Hypothalamus (tissue), 51 donors: ENCODE measurements at places on chromosomes 4 and X.

DNA sequence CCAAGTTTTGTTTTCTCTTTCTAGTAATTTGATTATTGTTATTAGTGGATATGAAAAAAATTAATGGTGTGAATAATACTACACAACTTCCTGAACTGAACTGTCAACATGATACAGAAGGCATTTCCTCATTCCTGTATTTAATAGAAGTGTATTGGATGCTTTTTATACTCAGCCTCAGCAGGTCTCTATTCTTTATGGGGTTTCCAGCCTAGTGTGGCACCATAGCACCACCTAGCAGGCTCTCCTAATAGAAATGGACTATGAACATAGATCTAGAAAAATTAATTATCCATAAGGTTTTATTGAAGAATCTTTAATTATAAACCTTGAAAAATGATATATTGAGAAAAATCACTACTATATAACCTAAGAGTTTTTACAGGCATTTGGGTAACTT lies 52.4 kb downstream of the GLRB start:
- DNase-seq: no peak

GRCh38 chrX:120672389-120672788 lies 42.5 kb upstream of the C1GALT1C1 start:
- no peak for DNase-seq

DNA sequence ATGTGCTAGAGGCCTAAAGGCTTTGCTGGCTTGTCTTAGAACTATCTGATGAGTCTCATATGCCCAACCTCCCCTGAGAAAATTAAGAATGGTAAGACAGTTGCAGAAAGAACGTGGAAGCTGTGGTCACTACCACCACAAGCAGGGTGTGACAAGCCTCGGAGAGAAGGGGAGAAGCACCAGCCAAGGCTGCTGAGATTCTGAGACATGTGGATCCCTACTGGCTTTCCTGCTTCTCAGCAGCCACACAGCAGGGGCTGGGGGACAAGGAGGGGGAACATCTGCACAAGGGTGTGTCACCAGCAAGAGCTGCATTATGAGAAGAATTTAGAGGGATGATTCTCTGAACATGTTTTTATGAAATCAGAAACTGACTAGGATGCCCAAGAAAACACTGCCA lies 19.4 kb downstream of the TAPT1 start:
- no peak for DNase-seq

DNA sequence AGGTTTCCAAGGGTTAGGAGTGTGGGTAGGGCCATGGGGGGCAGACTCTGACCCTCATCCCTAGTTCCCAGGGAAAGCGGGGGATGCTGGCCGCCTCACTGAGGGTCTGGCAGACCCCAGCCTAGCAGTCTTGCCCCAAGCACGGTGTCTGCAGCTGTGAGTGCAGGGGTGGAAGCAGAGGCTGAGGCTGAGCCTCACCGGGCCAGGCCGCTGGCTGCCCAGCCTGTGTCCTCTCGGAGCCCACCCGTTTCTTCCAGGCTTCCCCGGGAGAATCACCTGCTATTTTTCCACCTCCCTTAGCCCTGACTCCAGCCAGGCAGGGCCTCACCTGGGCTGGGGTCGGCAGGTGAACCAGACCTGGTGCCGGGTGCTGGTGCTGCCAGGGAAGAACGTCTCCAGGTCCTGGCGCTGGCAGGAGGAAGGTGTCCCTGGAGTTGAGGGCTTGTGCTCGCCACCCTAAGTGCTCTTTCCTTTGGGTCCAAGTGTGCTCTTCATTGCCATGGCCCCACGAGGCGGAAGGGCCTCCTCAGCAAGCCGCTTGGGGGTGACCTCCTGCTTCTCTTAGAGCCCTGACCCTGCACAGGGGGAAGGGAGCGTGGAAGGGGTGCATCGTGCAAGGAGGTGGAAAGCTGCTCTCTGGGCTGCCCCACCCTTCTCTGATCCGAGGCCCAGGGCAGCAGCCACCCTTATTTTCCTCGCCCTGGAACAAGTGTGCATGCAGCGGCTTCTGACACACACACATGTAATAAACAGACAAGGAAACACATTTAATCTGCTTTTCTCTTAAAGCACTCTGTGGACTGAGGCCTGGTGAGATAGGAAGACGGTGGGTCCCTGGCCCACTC lies 112.7 kb downstream of the FAM53A start:
- DNase-seq: no peak

- DNase-seq: no peak
These were observed 33.6 kb upstream of the MAP3K15 start for GRCh38 chrX:19548934-19549333.

DNA sequence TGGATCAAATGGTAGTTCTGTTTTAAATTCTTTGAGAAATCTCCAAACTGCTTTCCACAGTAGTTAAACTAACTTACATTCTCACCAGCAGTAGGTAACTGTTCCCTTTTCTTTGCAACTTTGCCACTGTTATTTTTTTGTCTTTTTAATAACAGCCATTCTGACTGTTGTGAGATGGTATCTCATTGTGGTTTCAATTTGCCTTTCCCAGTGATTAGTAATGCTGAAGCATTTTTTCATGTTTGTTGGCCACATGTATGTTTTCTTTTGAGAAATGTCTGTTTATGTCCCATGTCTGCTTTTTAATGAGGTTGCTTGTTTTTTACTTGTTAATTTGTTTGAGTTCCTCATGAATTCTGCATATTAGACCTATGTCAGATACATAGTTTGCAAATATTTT lies 198.8 kb downstream of the RAB28 start:
- DNase-seq: no peak

- DNase-seq: no peak
These were observed 70.9 kb upstream of the CBR4 start for GRCh38 chr4:169080981-169081380.

- DNase-seq: no peak
These were observed 304.7 kb upstream of the TAPT1 start for GRCh38 chr4:16530688-16531635.

- no peak for DNase-seq
These were observed 344.4 kb downstream of the NR3C2 start for GRCh38 chr4:148097801-148098200.

DNA sequence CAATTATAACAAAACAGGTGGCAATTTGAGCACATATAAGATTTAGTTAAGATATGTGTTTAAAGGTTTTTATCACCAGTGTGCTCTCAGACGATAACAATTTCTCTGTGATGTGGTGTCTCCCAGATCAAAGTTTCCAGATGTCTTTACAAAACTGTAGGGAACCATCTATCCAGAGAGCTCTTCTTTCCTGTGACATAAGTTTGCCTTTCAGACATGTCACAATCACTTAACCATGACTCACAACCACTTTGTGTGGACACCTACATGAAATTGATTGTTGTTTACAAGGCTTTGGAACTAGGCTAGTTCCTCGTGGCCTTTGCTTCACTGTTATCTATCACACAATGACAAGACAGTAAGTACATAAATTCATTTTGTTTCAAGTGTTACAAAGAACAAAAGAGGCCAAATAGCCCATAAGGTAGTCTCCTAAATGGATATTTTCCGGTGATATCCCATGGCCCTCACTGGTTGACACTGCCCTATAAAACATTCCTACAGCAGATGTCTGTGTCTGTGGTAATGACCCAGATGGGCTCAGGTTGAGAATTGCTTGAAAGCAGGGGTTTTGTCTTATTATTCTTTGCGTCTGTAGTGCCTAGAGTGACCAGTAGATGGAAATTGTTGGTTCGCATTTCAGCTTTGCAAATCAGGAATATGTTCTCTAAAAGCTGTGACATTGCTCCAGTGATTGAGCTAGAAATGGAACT lies 297.8 kb upstream of the FAM241A start:
- no peak for DNase-seq

DNA sequence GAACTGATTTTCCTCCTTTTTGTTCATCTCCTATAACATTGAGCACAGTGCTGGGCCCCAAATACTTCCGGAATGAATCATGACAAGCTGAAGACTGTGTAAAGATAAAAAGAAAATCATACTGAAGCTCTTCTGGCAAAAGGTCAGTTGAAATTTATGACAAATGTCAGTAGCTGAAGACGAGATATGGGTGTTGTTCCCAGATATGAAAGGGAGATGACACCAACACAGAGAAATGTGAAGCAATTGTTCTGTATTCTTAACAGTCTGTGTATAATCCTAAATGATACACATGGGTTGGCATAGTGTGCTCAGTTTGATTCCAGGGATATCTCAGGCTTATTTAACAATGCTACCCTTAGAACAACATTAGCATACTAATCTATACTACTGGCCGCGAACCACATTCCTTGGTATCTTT lies 170.5 kb upstream of the PITX2 start:
- DNase-seq: no peak

- no peak for DNase-seq
These were observed 8.9 kb downstream of the ZIC3 start for GRCh38 chrX:137574784-137575293.

GRCh38 chr4:128809477-128810330 lies at the start of gene JADE1:
Gene JADE1, plus strand, starts transcription at chr4:128809700. Its CDS starts 22,059 bp downstream, at chr4:128831759.
- DNase-seq: peak; percentile 95

DNA sequence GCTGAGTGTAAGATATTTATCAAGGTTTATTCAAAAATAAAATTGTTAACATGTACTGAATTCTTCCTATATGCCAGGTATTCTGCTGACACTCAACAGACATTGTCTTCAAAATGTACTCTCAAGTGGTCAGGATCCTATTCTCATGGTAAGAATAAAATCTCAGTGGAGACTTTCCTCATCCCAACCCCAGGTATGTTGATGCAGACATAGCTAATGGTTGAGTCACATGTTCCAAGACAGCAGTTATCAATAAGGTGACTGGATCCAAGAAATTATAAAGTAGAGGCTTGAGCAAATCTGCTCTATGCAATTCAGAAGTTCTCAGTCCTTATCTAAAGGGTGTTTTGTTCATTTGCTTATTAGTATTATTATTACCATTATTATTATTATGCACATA lies 115.2 kb upstream of the GABRA2 start:
- no peak for DNase-seq

DNA sequence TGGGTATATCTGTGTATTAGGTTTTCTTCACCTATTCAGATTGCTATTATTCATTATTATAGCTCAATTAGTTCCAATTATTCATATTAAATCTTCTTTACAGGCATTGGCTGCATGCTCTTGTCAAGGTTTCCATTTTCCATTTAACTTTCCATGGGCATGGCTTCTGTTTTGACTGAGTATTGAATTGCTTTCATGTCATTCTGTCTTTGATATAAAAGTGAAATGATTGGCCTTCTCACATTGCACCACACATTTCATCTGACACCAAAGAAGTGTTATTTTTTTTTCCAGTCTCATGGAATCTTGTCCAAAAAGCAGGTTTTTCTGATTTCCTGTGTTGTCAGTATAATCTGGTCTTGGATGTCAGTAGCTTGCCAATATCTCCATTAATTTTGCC lies 1244.3 kb downstream of the RAPGEF2 start:
- no peak for DNase-seq

- no peak for DNase-seq
These were observed 108.3 kb downstream of the APBB2 start for GRCh38 chr4:41106081-41106480.

DNA sequence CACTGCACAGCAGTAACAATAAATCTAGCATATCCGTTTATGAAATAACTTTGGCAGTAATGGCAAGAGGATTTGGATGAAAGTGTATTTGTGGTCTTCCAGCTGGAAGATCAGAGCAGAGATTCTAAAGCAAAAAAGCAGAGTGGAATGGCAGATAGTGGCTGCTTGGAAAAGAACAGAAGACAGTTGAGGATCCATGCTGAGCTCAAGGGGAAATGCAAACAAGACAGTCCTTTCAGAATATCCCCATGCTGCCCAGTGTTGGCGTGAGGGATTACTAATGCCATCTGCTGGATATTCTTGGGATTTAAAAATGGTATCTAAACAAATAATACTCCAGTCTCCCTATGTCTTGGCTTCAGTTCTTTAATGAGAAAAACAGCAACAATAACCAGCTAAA lies 629.1 kb upstream of the ATOH1 start:
- no peak for DNase-seq

DNA sequence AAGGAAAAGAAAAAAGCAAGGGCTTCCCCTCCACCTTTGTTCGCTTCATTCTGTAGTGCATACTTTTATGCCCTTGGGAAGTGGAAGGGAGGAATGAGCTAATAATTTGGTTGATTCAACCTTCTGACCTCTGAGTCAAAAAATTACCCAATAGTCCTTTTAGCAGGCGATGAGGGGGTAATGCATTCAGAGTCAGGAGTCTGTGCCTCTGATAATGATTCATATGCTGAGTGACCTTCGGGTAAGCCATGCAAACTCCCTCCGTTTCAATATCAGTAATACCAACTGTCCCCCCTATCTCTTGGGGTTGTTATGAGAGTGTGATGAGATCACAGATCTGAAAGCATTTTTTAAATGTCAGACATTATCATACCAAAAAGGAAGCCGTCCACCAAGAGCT lies 41.6 kb upstream of the ACSL4 start:
- no peak for DNase-seq

- peak; percentile 29 for DNase-seq
These were observed 51.3 kb upstream of the NFKB1 start for GRCh38 chr4:102449751-102450352.

- no peak for DNase-seq
These were observed 692.5 kb downstream of the CENPC start for GRCh38 chr4:66852843-66853242.

GRCh38 chrX:149984411-149984810 lies 46.1 kb upstream of the EOLA2 start:
- no peak for DNase-seq

DNA sequence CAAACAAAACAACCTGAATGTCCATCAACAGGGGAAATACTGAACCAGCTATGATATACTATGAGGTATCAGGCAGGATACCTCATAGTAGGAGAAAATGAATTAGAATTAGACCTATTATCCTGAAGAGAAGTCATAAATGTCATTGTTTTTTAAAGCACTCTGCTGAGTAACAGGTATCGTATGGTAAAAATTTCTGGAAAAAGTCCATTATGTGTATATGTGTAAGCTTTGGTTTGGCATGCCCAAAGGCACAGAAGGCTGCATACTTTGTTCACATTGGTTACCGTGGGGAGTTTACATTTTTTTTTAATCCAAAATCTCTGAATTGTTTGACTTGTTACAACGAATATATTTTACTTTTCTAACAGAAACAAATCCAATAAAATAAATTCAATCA lies 70.5 kb downstream of the RPS3A start:
- DNase-seq: no peak

- DNase-seq: no peak
These were observed 119.9 kb downstream of the FBXW7 start for GRCh38 chr4:152415980-152416379.

DNA sequence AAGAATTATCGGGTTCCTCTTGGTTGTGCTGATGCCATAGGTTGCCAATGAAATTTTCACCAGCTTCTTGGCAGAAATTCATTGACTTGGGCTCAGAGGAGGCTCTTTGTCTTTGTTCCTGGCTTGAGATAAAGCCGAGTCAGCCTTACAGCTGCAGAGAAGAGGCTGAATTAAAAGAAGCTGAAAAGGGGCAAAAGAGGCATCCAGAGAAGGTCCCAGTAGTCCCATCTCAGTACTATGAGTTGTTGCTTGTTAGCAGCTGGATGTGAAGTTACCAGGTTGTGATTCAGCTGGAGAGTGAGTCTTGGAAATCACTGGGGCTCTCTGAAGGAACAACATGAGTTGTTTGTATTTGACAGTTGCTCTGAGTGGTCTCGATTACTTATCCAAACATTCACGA lies 59.7 kb downstream of the SMAD1 start:
- peak; percentile 8 for DNase-seq
